Esophagus squamous epithelium (tissue), 5 donors: ENCODE measurements at places on chromosomes 16 and 17.

DNA sequence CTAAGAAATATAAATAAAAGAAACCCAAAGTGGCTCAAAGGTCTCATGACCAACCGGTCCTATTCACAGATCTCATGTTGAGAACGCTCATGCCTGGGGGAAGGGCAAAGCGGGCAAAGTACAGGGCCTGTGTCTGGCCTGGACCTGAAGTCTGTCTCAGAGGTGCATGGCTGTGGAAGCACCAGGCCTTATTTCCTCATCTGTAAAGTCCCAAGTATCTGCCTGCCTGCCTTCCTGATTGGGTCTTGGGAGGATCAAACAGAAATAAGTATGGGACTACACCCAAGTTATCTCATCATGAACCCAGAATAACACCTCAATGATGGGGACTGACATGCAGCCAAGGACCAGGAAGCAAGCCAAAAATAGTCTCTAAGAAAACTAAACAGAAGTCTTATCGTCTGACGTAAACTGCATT is 14.2 kb downstream of the AXIN2 start:
- no peak for DNase-seq

DNA sequence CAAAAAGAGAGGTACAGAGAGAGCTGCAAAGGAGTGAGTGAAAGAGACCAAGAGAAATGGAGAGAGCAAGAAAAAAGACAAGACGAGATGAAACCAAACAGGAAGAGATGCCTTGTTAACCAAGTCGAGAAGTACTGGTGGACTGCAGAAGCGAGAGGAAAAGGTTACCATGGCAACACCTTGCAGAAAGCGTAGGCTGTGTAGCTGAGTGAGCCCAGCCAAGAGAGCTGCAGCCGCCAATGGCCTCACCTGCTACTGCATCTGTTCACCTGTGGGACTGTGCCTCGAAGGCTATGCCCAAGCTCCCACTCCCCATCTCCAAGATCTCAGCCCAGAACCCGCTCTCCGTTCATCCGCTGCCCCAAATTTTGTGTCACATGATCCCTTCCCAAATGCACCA is 161.3 kb downstream of the SLC39A11 start:
- no peak for DNase-seq

DNA sequence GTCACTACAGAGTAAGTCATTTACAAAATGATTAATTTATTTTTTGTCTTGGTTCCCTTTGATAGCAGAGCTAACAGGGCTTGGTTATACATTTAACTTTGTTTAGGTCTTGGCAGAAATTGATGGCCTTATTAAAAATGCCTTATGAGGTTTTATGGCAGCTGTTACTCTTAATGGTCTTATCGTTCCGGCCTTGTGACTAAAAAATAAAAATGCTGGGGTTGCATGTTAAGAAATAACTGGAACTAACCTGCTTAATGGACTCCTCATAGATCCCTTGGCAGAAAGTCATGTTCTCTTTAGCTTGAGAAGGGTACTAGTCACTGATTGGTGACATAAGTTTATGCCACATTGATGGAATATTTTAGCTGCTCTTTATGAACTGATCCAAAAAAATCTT is 18.3 kb downstream of the COX11 start:
- no peak for DNase-seq

GRCh38 chr17:39096508-39097149 is 54.8 kb downstream of the PLXDC1 start:
- DNase-seq = no peak

GRCh38 chr17:34126965-34127364 is 128.1 kb upstream of the CCL2 start:
- DNase-seq = no peak

DNA sequence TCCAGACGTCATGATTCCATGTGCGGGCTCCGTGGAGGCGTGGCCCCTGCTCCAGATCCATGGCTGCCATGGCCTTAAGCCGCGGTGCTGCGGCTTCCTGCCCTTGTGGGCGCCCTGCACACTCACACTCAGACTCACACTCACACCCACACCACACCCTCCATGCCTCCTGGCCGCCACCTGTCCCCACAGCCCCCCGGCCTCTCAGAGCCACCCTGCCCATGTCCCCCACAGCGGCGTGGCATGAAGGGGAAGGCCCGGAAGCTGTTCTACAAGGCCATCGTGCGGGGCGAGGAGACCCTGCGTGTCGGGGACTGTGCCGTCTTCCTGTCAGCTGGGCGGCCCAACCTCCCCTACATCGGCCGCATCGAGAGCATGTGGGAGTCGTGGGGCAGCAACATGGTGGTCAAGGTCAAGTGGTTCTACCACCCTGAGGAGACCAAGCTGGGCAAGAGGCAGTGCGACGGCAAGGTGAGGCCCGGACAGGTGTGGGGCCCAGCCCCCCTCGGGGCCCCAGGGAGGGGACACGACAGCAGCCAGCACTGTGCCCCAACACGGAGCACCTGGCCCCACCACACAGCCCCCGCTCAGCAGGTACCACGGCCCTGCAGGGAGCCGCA is 50.0 kb downstream of the ACTG1 start:
- DNase-seq = no peak

- DNase-seq = no peak
Measured at GRCh38 chr16:57689762-57690558, 4.6 kb upstream of the DRC7 start.

DNA sequence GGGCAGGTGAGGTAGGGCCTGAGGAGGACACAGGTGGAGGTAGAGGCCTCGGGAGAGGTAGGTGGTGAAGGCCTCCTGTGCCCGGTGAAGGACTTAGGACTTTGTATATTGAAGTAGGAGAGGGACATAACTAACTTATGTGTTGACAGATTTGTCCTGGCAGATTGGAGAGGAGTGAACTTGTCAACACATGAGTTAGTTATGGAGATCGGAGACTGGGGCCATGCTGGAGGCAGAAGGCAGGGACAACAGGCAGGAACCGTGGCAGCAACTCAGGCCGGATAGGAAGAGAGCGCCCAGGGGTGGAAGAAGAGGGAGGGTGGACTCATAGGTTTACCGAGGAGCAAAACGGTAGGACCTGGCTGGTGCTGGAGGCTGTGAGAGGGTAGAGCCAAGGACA is 18.4 kb downstream of the GLP2R start:
- DNase-seq = no peak

- DNase-seq = no peak
Measured at GRCh38 chr16:79267781-79268180, 332.8 kb downstream of the MAF start.
